ENCODE measurements at places on chromosomes 6 and 20.

GRCh38 chr6:129102741-129103140 is 219.8 kb downstream of the LAMA2 start:
- DNase-seq, result no peak

- no peak for DNase-seq
Measured at GRCh38 chr6:122072014-122072647, 327.3 kb upstream of the HSF2 start.

- no peak for DNase-seq
Measured at GRCh38 chr6:107115695-107116327, 496 bp upstream of the BEND3 start.

GRCh38 chr6:168107191-168107983 is 28.4 kb upstream of the FRMD1 start:
- DNase-seq, result no peak

- DNase-seq, result no peak
Measured at GRCh38 chr6:92864966-92865555, 554.3 kb downstream of the EPHA7 start.

DNA sequence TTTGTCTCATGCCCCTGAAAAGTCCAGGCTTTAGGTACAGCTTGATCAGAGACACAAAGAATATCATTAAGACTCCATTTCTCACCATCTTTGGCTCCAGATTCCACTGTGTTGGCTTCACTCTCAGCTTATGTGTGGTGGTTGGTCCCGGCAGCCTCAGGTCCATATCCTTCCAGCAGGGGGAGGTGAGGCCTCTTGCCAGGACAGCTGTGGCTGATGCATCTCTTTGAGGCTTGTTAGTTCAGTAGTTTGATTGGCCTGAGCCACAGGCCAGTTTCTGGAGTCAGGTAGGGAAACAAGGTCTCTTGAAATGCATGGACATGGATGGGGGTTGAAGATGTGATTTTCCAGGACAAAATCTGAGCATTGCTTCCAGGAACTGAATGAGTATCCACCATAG is 62.4 kb downstream of the JAG1 start:
- DNase-seq, result no peak

DNA sequence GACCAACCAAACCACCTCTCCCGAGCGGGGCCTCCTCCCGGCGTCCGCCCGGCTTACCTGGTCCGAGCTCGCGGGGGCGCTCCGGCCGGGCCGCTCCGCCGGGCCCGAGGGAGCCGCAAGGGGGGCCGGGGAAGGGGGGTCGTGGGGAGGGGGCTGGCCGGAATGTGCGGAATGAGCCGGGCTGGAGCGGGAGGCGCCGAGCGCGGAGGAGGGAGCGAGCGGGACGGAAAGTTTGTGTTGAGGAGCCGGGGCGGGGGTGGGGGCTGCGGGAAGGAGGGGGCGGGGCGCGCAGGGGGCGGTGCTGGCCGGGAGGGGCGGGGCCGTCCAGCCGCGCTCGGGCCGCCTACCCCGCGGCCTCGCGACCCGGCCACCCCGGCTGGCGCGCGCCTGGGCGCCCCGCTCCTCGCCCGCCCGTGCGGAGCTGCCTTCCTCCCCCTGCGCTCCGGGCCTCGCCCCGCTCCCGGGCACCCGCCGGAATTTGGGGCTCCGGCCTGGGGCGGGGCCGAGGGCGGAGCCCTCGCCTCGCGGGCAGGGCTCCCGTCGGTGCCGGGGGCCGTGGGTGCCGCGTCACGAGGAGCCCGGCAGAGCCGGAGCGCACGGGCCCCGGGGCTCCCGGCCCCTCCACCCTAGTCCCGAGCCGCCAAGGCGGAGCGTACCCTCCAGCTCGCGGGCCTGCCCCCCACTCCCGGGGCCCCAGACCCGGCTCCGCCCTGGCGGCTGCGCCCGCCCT is at the start of gene TEAD3:
TEAD3 (minus strand) TSS at position 239 of the 730 bp plus-strand sequence.
- peak; percentile 54 for DNase-seq

- no peak for DNase-seq
Measured at GRCh38 chr6:64090352-64090751, 454.8 kb downstream of the PHF3 start.

DNA sequence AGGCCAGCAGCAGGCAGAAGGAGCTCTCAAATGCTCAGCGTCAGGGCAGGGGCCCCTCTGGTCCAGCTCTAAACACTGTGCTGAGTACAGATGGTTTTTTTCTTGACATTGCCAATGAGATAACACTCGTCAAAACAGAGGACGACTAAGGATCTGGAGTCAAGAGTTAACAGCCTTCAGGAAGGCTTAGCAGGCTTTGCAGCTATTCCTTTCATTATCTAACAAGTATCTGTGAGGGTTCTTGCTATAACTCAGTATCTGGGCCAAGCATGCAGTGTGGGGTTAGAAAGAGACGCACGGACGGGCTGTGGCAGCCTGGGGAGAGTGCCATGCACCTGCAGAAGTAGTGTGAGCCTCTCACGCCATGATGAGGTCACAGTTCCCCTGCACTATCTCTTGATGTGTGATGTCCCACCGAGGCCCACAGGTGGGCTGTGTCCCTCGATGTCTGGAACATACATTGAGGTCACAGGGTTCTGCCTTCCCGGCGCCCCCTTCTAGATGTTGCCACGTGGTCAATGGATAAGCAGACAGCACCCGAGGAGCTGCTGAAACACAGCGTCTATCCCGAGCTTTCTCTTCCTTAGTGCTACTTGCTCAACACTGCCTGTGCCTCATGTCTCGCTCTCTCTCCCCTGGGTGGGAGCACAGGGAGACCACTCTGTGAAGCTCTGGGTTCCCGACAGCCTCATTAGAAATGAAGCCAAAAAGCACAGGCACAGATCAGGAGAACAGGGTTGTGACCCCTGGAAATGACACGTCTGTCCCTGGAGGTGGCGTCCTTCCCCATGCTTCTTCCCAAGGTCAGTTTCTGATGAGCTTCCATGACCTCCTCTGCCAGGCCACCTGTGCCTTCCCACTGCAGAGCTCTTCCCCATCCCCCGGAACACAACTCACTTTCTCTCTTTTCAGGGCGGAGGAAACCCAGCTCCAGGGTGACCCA is 85.5 kb upstream of the RPS6KA2 start:
- no peak for DNase-seq

- DNase-seq, result no peak
Measured at GRCh38 chr20:7231303-7231702, 463.8 kb downstream of the BMP2 start.

DNA sequence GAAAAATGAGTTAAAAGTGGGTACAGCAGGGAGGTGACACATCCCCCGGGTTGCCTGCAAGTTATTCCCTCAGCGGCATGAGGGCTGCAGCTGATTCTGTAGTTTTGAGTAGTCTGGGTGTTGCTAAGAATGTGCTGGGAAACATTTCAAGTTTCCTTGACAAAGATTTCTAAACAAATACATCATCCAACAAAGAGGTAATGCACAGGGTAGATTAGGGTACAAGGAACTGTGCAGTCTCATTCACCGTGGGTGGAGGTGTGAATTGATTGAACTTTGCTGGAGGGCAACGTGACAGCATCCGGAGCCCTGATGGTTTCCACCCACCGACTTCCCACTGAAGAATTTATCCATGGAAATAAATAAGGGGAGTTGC is 21.8 kb downstream of the CASS4 start:
- no peak for DNase-seq

- DNase-seq, result no peak
Measured at GRCh38 chr6:132643547-132643946, 15.4 kb downstream of the TAAR1 start.

DNA sequence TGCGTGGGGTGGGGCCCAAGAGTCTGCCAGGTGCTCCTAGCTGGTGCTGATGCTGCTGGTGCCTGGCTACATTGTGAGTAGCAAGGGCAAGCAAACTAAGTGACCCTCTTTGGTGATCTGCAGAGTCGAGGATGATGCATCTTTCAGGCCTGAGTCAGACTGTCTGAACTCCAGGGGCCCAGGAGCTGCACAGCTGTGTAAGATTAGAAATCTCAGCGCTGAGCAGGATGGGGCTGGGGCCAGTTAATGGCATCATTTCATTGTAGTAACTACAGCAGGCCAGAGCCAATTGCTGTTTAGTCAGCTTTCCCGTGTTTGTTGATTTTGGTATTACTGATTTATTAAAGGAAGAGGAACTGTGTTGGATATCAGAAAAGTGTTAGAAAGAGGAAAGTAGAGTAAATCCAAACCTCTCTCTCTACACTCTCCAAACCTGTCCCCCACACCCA is 365.2 kb downstream of the PAX1 start:
- DNase-seq, result no peak

DNA sequence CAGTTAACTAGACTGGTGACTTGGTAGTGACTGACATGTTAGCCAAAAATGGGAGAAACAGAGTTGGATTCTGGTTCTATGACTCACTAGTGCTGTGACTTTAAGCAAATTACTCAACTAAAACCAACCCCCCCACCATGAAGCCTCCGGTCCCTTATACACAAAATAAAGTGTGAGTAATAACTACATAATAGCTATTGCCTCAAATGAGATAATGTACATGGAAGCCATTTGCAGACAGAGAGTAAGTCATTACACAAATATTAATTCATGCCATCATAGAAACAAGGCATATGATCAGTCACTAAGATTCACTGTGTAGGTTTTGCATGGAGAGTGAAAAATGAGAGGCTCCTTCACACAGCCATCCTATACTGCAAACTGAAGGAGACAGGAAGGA is 111.9 kb downstream of the HIVEP2 start:
- no peak for DNase-seq

- no peak for DNase-seq
Measured at GRCh38 chr20:23009636-23010035, 25.5 kb upstream of the SSTR4 start.

- DNase-seq, result no peak
Measured at GRCh38 chr6:129446272-129447197, 263.4 kb downstream of the ARHGAP18 start.

GRCh38 chr6:33271117-33271467 is 584 bp downstream of the VPS52 start:
- no peak for DNase-seq

DNA sequence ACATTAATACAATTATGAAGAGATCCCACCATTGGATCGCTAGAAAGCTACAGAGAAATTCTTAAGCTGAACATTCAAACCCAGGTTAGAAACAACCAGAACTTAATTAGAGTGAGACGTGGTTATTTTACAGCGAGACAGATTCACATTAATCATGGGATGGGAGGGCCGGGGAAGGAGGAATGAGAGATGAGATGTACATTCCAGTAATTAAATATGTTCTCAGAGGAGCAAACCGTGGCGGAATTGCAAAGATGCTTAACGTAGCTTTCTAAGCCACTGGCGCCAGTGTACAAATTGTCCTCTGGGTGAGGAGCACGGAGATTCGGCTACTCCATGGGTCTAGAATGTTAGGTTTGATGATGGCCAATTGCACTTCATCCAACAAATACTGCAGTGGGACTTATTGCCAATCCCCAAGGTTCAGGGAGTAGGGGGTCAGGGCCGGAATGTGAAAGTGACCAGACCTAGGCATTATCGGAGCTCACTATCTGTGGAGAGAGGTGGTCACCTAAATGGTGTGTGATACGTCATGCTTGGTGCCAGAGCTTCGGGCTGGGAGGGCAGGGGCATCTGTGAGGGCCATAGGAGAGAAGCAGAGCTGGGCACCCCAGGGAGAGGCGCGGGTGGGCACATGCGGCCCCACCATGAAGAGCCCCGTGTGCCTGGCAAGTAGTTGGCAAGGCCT is 114.7 kb downstream of the EDN3 start:
- no peak for DNase-seq

DNA sequence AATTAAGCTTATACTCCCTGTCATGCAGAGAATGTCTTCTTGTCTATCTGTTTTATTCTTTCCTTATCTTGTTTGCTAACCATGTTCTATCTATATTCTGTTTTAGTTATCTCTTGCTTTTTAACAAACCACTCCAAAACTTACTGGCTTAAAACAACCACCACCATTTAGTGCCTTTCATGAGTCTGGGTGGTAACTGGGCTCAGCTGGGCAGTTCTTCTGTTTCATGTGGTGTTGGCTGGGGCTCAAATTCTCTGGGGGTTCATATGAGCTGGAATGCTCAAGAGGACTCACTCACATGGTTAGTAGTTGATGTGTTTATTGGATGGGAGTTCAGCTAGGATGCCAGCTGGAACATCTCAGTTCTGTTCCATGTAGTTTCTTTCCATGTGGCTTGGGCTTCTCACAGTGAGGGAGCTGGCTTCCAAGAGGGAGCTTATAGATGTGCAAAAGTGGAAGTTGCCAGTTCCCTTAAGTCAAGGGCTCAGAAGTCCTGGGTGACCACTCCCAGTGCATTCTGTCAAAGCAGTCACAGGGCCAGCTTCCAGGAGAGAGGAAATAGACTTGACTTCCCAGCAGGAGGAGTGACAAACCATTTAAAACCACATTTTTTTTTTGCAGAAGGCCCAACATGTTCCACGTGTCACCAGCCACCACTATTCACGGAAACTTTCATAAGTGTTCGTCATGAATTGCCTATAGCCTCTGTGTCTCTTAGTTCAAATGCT is 70.4 kb downstream of the PLCB4 start:
- DNase-seq, result no peak

- DNase-seq, result no peak
Measured at GRCh38 chr6:43386492-43386891, 17.0 kb upstream of the ZNF318 start.

DNA sequence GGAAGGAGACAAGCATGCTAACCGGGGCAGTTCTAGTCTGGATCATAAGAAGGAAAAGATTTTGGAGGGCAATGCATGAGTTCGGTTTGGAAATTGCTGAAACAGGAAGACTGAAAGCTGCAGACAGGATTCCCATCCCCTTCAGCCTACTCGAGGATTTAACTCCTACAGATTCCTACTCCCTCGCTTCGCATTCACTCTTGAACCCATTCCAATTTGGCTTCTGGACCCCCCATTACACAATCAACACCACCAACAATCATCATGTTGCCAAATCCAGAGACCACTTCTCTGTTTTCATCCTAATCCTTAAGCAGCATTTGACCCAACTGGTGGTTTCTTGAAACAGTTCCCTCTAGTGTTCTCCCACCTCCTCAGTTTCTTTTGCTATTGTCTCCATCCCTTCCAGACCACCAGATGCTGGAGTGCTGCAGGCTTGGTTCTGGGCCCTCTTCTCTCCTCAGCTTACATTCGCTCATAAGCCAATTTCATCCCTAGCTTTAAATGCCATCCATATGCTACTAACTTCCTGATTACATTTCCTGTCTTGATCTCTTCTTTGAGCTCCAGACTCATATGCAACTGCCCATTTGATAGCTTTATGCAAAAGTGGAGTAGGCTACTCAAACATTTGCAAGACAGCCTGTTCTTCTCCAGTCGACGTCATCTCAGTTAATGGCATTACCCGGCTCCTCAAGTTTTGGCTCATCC is 66.5 kb downstream of the DTNBP1 start:
- DNase-seq, result no peak

- no peak for DNase-seq
Measured at GRCh38 chr6:113734982-113735381, 122.2 kb upstream of the MARCKS start.

GRCh38 chr20:10631126-10631525 is 42.7 kb downstream of the JAG1 start:
- DNase-seq, result no peak
